T47D (cell line): ENCODE measurements at places on chromosomes 4 and X.
A peak's percentile ranks its signal among the peaks of the same experiment; 100 is the strongest.

DNA sequence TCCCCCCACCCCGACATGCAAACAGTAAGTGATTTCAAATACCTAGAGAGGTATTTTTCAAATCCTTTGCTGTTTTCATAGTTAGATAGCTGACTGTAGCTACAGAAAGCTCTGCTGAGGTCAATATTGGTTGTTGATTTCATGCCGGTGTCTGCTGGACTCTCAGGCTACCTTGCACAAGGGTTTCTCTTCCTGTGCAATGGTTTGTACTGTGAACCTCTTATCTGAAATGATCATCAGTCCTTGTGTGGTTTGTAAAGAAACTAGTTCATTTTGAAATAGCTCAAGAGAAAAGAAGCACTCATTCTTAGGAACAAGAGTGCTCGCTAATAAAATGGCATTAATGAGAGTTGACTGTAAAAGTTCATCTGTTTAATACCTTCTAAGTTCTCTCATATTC, 2.1 kb downstream of the MTM1 start:
- DNase-seq, result no peak

- peak; percentile 42 for DNase-seq
Observed at GRCh38 chr4:7770224-7771050, 169.2 kb downstream of the AFAP1 start.

GRCh38 chrX:16756724-16757123, 29.5 kb upstream of the TXLNG start:
- DNase-seq, result no peak

DNA sequence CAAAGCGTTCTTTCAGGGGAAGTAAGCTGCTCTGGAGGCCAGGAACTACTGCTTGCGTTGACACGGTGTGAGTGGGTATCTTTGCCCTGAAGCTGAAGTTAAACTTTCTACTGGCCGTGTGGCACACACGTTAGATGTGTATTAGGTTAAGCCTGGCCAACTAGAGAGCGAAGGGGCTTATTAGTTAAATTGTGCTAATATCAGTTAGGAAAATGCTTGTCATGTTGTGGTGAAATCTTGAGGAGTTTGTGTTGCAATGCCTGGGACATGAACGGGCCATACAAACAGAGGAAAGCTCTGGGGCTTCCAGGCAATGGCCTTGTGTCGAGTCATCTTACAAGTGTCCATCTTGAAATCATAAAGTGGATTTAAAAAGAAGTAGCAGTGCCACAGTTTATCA, 62.6 kb downstream of the NSUN7 start:
- DNase-seq, result no peak

- no peak for DNase-seq
Observed at GRCh38 chrX:123807835-123808416, 51.9 kb upstream of the XIAP start.

DNA sequence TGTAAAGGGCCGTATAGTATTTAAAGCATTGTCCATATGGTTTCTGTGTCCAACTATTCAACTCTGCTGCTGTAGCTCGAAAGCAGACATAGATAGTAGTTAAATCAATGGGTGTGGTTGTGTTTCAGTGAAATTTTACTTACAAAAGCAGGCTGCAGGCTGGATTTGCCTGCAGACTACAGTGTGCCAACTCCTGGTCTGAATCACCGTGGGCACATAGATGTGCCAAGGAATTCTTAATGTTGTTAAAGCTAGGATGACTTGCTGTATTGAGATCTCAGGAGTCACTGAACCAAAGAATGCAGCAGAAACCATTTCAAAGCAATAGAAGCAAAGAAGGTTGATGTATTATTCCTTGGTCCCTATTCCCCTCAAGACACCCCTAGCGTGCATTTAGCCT, 379.0 kb downstream of the STIM2 start:
- no peak for DNase-seq

GRCh38 chr4:39637586-39638353, 895 bp downstream of the SMIM14 start:
- DNase-seq, result no peak

DNA sequence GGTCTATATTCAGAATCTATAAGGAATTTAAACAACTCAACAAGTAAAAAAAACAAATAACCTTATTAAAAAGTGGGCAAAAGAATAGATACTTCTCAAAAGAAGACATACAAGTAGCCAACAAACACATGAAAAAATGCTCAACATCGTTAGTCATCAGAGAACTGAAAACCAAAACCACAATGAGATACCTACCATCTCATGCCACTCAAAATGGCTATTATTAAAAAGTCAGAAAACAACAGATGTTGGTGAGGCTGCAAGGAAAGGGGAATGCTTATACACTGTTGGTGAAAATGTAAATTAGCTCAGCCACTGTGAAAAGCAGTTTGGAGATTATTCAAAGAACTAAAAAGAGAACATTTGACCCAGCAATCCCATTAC, 201.6 kb downstream of the QDPR start:
- no peak for DNase-seq

DNA sequence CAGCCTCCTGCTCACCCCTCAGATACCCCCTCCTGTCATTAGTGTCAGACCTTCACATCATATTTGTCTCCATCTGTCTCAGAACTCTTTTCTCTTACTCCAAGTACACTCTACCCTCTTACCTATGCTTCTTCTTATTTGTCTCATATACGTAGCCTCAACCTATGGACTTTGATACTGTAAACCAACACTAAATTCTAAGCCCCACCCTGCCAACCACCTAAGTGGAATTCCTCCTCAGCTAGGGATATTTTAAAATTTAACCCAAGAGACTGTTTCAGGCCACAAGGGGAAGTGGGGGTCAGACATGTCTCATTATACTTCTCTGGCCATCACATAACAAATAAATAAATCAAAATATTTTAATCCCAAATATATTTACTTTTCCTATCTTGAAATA, 778.1 kb upstream of the GRID2 start:
- DNase-seq, result no peak

DNA sequence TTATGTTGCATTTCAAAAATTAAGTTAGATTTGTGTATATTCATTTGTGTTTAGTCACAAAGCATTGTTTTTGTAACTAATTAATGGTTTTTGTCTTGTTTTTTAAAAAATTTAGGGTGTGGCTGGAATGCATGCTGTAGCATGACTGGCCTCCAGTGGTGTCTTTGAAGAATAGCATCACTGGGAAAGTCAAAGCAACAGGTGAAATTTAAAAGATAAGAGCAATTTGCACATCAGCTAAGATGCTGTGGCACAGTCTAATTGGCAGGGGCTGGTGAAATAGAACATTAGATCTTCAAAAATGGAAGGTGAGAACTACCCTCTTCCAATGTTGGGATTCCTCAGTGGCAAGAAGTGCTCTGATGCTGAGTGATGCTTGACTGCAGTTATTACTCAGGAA, 45.3 kb downstream of the ANK2 start:
- DNase-seq, result peak; percentile 11

DNA sequence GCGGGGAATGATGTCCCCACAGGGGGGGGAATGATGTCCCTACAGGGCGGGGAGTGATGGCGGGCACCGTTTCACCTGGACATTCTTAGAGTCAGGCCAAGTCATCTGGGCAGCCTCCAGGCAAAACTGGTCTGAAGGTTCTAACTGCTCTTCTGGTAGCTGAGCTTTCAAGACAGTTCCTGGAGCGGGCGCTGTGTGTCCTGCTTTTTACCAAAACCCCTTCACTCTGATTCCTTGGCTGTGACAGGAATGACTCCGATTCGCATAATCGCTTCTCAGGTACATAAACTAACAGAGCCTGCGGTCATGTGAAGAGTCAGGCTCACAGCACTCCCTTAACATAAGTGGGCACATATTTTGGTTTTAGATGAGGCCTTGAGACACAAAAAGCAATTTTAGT, 836.0 kb downstream of the TRIML1 start:
- DNase-seq, result no peak

GRCh38 chr4:140152751-140153418, 1.1 kb downstream of the MAML3 start:
- no peak for DNase-seq

DNA sequence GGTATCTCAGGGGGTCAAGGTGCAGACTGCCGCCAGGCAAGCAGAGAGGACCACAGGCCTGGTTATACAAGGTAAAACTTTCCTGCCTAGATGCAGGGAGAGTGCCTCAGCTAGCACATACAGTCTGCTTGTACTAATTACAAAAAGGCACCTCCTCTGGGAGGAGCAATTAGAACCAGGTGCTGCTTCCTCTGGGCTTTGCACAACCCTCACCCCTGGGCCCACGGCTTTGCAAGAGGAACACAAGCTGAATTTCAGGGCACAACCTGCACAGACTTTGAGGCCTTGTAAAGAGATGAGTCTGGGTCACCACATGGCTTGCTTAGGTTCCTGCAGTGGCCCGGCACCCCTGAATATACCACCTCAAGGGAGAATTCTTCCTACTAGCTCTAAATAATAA, 9.2 kb upstream of the CITED1 start:
- no peak for DNase-seq

DNA sequence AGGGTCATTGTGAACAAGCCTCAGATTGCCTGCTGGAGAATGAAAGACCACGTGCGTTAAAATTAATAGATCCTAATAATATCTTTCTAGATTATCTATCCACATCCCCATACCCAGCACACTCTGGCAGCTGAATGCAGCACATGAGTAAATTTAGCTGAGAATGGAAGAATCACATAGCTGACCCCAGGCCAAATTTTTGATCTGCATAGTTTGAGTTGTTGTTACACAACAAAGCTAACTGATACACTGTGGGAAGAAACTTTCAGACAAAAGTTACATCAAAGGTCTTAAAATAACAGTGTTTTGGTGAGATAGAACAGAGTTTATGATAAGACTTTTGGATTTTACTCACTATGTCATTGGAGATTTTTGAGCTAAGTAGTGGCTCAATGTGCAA, 72.4 kb upstream of the ANXA10 start:
- no peak for DNase-seq

GRCh38 chr4:157444014-157444413, 223.5 kb downstream of the GRIA2 start:
- no peak for DNase-seq

GRCh38 chrX:16804923-16805464, 18.7 kb downstream of the TXLNG start:
- DNase-seq, result no peak

- no peak for DNase-seq
Observed at GRCh38 chr4:83440899-83441298, 14.7 kb downstream of the HELQ start.

- DNase-seq, result no peak
Observed at GRCh38 chr4:126560794-126561193, 1072.0 kb upstream of the INTU start.

DNA sequence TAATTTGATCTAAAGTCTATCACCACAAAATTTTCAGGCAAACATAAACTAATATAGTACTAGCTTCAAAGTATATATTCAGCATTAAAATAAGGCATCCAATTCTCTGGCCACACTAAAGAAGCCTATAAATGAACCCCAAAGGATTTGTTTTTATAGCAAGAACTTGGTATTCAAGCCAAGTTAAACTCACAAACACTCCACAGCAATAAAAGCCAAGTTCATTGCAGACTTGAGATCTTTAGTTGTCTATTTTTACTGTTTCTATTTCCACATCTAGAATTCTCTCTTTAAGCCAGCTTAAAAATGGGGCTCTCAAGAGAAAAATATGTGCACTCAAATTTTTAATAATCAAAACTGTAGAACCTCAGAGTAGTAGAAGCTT, 51.1 kb downstream of the WDFY3 start:
- DNase-seq, result no peak

DNA sequence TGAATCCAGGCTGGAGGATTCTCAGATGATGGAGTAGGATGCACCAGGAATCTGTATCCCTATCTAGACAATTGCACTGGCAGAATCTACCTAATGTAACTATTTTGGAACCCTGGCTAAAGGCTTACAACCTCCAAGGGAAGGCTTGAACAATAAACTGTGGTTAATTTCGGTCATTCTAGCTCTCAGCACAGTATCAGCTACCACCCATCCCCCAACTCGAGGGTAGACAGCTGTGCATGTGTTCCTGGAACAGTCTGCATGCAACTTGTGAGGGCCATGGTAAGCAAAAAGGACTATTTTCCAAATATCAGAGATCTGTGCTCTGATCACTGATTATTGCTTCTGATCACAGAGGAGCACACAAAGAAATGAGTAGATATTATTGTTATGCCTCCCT, 34.0 kb downstream of the ELF2 start:
- DNase-seq, result no peak
